ENCODE measurements at places on chromosomes 16 and 17. TPM values are rescaled to one million over a fixed set of nuclear protein-coding genes. Genes with fewer than 3 reads are reported as not detected.

DNA sequence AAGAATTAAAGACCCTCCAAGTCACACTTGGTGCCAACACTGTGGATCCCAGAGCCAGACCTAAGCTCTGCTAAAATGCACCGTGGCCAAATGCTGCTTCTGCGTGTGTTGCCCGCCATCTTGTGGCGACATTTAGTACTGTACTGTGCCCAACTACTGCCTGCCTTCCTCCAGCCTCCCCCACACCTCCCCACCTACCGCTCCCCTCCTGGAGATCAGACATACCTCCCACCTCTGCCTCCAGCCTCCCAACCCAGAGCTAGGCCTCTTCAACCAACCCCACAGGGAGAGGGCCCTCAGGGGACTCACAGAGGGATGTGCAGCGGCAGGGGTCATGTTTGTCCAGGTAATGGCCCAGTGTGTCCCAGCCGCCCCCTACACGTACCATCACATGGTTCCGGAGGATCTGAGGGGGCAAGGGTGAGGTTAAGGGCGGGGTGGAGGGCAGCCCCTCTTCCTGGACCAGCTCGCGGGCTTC, 5.5 kb downstream of the GAS2L2 start:
- peak; percentile 85 for DNase-seq

FZD2 gene
- total RNA-seq = not detected

SLC5A11 gene
- total RNA-seq = not detected

NAT9 gene
- 34.1 TPM for total RNA-seq

KCNH6 gene
- not detected for total RNA-seq

TUBB3 gene
- 3.6 TPM for total RNA-seq

DNA sequence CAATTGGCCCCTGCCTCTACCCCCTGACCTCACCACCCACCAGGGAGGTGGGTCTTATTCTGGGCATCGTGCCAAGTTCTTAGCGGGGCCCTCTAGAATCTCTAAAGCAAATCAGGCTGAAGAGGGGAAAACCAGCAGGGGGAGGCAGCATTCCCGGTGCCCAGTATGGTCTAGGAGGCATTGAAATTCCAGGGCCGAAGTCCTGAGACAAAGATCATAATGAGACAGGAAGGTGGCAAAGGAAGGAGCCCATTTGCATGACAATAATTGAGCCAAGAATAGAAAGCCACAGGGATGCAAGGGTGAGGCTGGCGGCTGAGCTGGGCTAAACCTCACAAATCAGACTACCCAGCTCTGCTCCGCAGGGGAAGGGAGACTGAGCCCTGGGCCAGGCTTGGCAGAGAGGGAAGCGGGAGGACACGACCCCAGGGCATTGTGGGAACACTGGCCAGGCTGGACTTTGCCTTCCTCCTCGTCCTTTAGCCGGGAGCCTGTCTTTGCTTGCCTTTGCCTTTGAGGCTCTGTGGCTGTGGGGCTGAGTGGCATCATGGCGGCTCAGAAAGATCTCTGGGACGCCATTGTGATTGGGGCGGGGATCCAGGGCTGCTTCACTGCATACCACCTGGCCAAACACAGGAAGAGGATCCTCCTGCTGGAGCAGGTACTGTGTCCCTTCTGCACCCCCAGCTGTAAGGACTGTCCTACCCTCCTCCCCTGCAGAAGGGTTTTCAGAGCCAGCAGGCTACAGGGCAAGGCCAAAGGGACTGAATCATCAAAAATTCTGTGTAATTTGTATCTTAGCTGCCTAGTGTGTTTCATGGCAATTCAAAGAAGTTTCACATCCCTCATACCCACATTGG, at the start of gene PIPOX:
Gene PIPOX (plus strand): TSS at position 463 of the 860 bp plus-strand sequence. CDS start 85 bp downstream, at position 548.
- no peak for DNase-seq

GRCh38 chr17:11053846-11054245, 187.2 kb upstream of the SHISA6 start:
- no peak for DNase-seq

- no peak for DNase-seq
Measured at GRCh38 chr16:31196324-31197088, 6.1 kb downstream of the PYCARD start.

DNA sequence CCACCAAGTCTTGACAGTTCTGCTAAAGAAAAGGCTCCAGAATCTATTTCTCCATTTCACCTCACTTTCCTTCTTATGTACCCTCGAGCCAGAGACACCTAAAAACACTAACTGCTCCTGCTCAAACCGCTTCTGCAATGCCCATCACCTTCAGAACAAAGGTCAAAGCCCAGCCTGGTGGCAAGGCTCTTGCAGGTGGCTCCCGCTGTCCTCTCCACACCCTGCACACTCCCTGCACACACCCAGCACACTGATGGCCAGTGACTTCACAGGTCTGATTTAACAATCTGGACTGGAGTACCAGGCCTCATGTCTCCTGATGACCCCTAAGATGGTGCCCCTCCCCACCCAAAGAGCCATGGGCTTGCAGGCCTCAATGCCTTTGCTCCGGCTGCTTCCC, 9.8 kb upstream of the C17orf113 start:
- DNase-seq = no peak

SLC5A10 gene
- not detected for total RNA-seq

DNA sequence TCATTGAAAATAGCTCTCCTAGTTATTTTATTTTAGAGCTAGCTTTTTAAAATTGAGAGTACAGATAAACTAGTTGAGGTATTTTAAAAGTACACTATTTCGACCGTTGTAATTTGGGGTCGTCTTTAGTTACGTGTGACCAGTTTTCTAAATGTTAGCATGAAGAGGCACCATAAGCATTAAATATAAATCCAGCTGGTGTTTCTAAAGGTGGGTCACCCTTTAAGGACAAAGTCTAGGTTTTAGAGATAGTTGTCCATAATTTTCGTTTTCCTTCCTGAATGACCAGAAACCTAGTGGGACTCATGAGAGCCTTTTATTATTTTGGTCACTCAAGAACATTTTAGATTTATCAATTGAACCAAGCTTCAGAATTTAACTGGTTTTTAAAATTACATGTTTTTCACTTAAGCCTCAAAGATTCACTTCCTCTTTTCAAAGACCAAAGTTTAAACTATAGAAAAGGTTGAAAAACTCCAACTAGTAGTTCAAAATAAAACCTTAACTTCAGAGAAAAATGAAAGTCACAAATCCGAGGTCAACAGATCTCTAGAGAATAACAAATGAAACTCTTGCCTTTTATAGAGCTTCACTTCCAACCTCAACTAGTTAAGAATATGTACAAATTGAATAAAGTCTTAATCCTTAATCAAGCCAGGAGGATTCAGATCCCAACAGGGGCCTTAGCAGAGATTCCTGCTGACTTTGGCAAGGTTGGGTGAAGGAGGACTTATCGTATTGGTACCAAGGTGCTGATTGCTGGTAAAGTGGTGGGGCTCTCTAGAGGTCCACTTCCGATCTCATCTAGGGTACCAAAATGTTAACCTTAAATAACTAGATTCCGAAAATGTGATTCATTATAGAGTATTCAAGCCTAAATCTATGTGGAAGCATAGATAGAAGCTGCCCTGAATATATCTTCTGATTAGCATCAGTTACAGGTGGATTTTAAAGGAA, 32.5 kb downstream of the PHKB start:
- DNase-seq = no peak

GRCh38 chr17:75487351-75488070, 27.8 kb downstream of the CASKIN2 start:
- peak; percentile 84 for DNase-seq

DNA sequence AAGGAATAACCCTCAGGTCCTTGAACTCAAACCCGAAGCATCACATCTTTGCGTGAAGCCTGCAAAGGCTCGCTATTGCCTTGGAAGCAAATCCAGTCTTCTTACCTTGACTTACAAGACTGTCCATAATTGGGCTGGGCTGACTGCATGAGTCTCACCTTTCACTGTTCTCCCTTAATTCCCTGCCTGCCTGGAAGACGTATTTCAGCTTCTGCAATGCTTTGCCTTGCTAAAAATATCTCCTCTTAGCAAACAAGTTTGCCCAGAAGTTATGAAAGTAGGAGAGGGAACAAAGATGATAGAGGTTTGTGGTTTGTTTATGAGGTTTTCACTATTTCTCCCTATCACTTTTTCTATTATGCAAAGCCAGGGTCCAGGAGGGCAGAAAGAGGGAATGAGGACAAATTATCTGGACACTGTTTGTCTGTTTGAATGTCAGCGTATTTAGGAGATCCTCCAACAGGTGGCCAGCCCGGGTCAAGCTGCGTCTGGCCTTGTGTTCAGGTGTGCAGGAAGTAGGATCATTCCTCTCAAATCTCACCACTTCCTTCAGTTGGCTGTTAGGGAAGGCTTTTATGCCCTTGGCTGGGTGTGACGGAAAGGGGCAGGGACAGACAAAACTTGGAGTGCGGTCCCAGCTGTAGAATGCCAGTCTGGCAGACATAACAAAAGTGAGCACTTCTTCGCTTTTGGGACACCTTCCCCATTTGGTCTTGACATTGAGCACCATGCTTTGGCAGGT, 488.9 kb downstream of the CDH13 start:
- no peak for DNase-seq

MATCAP1 gene
- total RNA-seq = 56.0 TPM

GRCh38 chr17:2419486-2419885, 18.6 kb upstream of the MNT start:
- DNase-seq = no peak

DNA sequence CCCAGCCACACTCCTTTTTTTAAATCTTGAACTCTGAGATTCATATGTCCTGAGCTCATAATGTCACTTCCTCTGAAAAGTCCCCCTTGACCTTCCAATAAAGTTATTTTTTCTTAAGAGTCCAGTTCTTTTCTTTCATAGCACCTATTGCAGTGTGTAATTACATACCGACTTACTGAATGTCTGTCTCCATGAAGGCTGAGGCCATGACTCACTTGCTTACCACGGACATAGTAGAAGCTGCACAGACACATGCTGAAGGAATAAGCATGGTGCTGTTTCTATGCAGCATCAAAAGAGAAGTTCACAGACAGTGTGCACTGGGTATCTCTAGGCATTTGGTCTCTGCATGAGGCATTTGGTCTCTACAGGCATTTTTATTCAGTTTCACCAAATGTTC, 77.2 kb downstream of the C17orf67 start:
- no peak for DNase-seq

GRCh38 chr17:20982589-20983358, 60.0 kb downstream of the USP22 start:
- no peak for DNase-seq

DNA sequence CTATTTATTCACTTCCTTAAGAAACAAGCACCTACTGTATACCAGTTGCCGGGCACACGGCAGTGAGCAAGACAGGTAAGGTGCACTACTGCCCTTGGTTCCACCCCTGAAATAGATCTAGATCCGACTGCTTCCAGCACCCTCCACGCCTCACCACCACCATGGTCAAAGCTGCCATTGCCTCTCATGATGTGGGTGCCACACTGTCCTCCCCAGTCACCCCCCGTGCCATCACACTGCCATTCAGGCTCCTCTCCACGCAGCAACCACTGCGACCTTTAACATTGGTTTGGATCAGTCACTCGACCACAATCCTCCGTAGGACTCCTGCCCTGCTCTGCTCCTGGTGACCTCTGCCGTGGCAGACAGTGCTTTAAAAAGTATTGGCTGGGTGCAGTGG, 226.8 kb downstream of the CPPED1 start:
- DNase-seq = no peak

GRCh38 chr17:18004884-18005305, 32.2 kb downstream of the DRC3 start:
- no peak for DNase-seq

DNA sequence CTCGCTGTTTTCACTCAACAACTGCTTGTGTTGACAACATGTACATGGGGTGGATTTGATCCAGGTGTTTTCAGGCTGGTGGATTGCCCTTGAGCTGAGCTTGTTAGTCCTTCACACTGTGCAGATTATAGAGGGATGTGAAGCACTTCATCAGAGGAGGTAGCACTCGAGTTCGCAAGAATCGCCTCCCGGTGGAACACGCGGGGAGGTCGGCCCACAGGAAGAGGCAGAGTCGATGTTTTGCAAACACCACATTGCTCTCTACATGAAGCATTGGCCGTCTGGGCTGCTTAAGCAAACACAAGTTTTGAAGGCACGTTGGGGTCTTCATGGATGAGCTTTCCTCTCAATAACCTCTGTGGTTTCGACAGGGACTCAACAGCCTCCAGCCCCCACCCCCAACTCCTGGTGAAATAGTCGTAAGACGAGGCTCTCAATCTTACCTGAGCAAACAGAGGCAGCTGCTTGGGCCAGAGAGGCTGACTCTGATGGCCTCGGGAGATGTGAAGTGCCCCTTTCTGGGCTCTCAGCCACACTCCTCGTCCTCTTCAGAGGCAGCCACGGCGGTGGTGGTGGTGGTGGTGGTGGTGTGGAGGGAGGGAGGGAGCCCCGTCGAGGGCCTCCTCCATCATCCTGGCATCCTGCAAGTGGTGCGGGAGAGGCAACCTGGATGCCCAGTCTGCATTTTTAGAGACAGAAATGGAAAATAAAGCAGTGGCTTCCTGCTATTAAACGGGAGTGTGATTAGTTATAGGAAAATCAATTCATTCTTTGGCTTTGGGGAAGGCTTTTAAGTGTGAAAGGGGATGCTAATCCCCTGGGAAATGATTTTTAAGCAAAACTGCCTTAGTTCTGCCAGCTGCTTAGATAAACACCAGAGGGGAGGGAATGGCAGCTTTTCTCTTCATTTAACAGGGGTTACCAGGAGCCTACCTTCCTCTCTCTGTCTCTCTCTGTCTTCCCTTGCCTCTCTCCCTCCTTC, 552.5 kb upstream of the EEF2KMT start:
- no peak for DNase-seq

DNA sequence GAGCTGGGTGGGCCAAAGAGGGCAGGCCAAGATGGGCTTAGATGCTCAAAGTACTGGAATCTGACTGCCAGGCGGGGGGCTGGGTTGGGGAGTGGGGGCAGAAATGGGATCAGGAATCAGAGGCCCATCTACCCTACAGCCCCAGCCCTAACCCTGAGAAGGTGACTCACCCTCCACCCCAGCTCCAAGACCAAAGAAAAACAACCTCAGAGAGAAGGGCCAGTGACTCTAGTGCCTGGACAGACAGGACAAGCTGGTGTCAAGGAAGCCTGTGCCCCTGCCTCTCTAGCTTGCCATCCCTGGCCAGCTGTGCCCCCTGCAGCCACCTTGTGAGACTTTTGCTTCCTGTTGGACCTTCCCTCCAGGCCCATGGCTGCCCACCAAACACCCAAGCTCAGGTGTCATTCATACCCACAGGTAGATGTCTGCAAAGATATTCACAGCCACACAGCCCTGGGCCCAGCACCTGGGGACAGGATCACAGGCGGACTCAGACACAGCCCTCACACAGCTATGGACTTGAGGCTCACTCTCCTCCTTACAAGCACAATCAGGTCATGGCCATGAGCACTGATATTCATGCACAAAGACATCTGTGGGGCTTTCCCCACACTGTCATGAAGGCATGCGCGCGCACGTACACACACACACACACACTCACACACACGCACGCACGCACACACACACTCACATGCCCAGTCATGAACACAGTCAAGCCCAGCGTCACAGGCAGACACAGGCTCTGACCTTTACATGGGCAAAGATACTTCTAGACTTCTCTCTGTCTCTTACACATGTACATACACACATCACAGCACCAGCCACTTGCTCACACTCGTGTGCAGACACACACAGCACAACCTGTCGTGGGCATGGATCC, 2.8 kb downstream of the WNT3 start:
- DNase-seq = no peak

GRCh38 chr17:14454746-14455145, 153.9 kb downstream of the HS3ST3B1 start:
- no peak for DNase-seq

CAPNS2 gene
- not detected for total RNA-seq

PPY gene
- not detected for total RNA-seq

All from activated CD8-positive, alpha-beta memory T cell treated with anti-CD3 and anti-CD28 coated beads, Interleukin-2, amount 10 ng/mL, durations not matched to agents 7 days and 5 days (primary cell).